ENCODE measurements at places on chromosomes 5 and 9.

DNA sequence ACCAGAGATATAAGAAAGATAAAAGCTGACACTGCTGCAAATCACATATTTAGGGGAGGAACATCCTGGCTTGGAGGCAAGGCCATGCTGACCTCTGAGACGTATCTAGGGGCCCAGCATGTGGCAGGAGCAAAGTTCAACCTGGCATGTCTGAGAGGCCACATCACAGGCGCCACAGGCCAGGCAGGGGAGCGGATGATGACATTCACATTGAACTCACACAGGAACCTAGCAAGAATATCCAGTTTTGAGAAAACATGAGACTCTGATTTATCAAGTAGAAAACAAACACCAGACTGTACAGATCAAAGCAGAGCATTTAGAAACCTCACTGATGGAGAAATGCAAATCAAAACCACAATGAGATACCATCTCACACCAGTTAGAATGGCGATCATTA is 64.2 kb upstream of the STK32A start:
- DNase-seq, result no peak

DNA sequence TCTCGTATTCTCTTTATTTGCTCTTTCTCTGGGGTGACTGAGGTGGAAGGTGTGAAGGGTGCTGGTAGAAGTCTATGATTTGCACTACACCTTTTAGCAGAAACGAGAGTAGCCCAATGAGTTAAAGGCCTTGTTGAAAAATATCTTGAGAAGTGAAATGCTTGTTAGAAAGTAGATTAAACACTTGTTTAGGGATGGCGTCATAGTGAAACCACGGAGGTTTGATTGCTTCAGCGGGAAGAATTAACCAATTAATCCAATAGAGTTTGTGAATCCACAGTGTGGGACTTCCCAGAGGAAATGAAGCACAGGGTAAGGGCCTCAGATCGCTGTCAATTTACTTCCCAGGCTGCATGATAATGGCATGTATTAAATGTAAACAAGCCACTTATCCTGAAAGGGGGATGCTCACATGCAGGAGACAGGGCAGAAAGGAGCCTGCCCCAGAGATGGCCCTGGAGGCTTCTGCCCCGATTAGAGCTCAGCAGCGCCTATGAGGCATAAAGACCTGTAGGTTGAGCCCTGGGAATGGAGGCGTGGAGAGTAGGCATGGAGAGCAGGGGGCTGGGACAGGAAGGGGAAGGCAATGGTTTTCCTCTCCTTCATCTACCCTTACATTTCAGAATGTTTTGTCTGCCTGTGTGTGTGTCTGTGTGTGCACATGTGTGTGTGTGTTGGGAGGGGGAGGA is 1.5 kb downstream of the FAM170A start:
- no peak for DNase-seq

DNA sequence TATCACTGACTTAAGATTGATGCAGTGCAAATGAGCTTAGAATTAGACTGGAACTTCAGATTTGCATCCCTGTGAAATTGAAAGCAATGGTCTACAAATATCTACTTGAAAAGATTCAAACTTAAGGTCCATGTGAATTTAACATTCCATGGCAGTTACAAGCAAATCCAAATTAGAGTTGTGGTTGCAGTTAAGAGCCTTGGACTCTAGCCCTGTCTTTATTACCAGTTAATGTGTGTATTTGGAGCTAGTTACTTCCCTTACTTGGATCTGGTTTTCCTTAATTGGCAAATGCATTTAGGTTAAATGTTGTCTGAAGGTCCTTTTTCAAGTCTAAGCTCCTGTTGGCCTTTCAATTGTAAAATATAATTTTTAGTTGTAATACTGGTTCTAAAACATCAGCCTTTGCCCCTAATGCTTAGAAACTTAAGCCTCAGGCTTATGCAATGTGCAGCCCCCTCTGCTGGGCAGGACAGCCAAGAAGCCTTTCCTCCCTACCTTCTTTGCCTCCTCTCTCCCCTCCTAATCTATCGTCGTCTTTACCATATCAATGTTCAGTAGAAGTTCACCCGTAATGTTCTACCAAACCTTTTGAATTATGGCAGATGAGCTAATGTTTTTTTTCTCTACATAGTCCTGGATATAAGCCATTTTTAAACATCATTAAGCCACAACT is 59.5 kb downstream of the ERMP1 start:
- DNase-seq, result no peak

DNA sequence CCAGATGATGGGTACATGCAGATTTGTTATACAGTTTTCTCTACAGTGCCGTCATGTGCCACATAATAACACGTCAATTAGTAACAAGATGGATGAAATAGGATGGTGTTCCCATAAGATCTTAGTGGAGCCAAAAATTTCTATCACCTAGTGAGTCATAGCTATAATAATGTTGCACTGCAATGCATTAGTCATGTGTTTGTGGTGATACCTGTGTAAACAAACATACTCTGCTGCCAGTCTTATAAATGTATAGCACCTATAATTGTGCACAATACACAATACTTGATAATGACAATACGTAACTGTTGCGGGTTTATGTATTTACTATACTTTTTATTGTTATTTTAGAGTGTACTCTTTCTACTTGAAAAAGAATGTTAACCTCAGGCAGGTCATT is 865.4 kb downstream of the MAT2B start:
- no peak for DNase-seq

- no peak for DNase-seq
Observed at GRCh38 chr5:124743602-124744169, 2.8 kb downstream of the ZNF608 start.

GRCh38 chr9:20557890-20558565 is 64.3 kb downstream of the MLLT3 start:
- no peak for DNase-seq

DNA sequence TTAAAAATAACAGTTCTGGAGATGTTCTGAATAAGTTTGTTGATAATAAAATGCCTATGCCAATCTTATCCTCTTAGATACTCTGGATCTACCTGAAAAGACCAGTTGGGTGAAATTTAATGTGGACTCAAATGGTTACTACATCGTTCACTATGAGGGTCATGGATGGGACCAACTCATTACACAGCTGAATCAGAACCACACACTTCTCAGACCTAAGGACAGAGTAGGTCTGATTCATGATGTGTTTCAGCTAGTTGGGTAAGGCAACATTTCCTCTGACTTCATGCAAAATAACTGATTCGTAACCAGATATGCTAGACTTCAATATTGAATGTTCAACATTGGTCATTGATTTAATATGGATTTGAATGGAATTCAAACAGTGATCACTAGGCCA is 27.0 kb downstream of the ERAP2 start:
- no peak for DNase-seq

- no peak for DNase-seq
Observed at GRCh38 chr5:177528631-177529030, 11.9 kb upstream of the DDX41 start.

DNA sequence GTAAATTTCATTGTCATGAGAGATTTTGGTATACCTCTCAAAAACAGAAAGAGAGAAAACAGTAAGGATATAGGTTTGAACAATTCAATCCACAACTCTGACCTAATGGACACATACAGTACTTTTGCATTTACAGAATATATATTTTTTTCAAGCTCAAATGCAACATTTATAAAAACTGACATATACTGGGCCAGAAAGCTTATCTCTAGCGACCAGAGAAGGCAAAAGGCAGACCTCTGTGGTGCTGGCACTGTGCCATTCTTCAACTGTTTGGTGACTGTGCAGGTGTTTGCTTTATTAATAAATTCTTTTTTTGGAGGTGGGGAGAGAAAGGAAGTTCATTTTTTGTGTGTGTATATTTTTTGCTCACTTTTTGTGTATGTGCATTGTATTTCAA is 6.0 kb upstream of the PLAC8L1 start:
- no peak for DNase-seq

GRCh38 chr5:35819668-35820067 is 37.0 kb upstream of the IL7R start:
- DNase-seq, result no peak

- no peak for DNase-seq
Observed at GRCh38 chr9:92004045-92004392, 54.0 kb upstream of the ROR2 start.

DNA sequence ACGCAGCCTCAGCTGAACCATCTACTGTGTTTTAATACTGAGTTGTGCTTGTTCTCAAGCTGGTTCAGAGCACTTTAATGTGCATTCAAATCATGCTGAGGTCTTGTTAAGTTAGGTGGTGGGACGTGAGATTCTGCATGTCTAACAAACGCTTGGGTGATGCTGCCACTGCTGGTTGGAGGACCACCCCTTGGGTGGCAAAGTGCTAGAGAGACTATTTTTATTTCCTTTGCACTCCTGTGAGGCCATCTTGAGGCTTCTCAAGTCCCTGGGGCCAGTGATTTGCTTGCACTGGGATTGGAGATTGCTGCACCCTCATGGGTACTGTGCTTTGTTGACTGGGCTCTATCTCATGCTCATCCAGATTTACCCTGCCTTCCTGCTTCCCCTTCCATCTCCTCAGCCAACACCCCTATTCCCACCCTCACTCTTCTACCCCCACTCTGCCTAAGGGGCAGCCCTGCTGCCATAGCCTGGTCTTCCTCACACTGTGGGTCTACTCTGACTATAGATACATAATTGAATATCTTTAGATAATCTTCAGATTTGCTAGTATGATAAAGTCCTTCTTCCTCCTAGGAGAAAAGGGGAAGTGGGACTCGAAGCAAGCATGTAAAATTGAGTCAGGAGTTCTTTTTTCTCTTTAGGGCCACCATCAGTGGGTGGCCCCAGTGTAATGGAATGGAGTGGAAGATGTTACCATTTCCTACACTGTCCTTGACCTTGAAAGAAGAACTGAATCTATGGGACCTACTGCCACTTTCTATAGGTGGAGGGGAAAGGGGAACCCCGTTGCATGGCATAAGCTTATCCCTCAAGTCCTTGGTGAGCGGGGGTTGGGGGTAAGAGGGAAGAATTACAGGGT is 45.1 kb upstream of the SUB1 start:
- no peak for DNase-seq

DNA sequence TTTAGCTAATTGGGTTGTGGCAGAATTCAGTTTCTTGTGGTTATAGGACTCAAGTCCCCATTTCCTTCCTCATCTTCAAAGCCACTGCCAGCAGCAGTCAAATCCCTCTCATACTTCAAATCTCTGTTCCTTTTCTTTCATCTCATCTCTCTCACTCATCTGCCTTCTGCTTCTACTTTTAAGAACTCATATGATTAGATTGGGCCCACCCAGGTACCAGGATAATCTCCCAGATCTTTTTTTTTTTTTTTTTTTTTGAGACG is 8.0 kb upstream of the REEP5 start:
- DNase-seq, result peak; percentile 10

- no peak for DNase-seq
Observed at GRCh38 chr5:15013654-15014463, 142.3 kb upstream of the ANKH start.

GRCh38 chr5:148740966-148741742 is 85.3 kb upstream of the ADRB2 start:
- no peak for DNase-seq

- DNase-seq, result no peak
Observed at GRCh38 chr5:77669677-77670076, 31.2 kb upstream of the OTP start.

DNA sequence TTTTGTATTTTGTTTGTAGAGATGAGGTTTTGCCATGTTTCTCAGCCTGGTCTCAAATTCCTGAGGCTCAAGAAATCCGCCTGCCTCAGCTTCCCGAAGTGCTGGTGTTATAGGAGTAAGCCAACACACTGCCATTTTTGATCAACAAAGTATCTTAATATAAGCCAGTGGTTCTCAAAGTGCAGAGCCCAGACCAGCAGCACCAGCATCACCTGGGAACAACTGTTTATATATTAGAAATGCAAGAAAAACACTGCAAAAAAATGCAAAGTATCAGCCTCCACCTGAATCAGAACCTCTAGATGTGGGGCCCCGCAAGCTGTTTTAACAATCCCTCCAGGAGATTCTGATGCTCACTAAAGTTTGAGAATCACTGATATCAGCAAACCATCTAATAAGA is 6.2 kb downstream of the IL17B start:
- no peak for DNase-seq

DNA sequence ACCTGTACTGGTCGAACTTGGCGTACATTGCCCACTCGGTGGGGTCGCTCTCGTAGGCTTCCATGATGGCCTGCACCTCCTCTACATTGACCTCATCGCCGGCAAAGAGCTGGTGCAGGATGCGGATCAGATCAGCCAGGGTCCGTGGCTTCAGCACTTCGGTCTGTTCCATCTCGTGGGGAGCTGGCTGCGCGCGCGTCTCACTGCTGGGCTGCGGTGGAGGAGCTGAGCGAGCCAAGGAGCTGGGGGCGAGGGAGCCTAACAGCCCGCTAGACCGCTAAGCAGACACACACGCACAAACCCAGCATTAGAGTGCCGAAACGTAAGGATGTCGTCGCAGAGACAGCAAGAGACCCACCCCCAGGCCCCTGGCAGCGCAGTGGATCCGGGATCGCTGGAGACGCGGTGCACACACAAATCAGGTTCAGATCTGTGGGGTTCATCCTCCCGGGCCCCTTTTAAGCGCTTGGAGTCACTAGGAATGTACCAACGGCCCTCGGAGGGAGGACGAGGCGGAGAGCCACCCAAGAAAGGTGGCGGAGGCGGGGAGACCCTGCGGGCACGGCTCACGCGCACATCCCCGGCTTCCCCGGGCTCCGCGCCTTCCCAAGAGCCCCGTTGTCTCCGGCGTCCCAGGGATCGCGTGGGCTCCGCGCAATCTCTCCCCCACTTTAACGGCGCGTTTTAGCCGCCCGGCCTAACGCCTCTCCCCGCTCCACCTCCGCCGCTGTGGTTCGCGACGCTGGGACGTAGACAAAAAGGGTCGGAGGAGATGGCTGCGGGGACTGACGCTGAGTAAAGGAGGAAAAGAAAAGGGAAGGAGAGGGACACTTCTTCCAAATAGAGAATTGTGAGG is at the start of gene CDO1:
TSS of gene CDO1 (minus strand) at position 434 of the 856 bp plus-strand sequence. CDS start at position 172, 262 bp downstream.
- DNase-seq, result no peak

Data from esophagus muscularis mucosa (tissue), 4 donors.